ENCODE measurements at places on chromosomes 2 and 18. TPM values are rescaled to one million over a fixed set of nuclear protein-coding genes. Genes with fewer than 3 reads are reported as not detected.

GRCh38 chr2:112483042-112483473 lies 1.1 kb downstream of the TTL start:
- no peak for DNase-seq

GRCh38 chr2:150234787-150235446 lies 252.6 kb downstream of the RND3 start:
- DNase-seq = no peak

DNA sequence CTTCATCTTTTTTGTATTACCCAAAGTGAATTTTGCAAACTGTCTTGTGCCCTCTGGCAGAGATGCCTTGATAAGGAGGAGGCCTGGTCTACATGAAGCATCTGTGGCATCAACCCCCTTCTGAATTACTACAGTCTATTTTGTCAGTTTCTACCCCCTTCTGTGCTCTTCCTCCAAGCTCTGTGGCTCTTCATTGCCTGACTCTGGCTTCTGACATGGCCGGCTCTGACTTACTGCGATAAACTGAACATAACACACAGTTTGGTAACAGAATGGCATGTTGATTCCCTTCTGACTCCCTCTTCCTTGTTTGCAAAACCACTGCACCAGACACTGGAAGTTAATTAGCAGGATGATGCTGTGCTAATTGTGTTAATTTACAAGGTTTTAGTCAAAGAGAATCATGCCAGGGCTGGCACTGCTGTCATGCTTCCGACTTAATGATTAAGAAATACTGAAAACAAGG lies 122.5 kb downstream of the FIGN start:
- DNase-seq = no peak

GRCh38 chr2:39607538-39608262 lies 58.0 kb upstream of the TMEM178A start:
- no peak for DNase-seq

- DNase-seq = no peak
These were observed 4.8 kb upstream of the TMEM37 start for GRCh38 chr2:119426801-119427395.

- no peak for DNase-seq
These were observed 60.0 kb downstream of the RNF144A start for GRCh38 chr2:6977113-6977741.

GRCh38 chr2:54901224-54901986 lies 148.8 kb downstream of the RTN4 start:
- no peak for DNase-seq

- DNase-seq = no peak
These were observed 18.9 kb upstream of the NFU1 start for GRCh38 chr2:69456154-69456553.

DNA sequence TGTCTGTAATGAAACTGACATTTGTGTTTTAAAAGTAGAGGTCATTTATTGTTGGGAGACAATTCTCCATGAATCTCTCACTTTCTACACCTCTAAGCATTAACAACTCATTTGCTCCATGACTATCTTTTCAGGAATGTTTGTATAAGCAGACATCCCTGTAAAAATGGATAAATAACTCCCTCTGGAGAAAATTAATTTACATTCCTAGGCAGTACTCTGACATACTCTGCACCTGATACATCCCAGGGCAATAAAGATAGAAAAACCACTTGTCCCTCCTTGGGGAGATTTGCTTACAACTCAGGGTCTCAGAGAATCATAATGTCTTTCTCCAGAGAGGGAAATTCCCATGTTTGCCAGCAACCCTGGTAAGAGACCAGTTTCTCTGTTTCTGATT lies 1037.7 kb upstream of the SLC39A10 start:
- no peak for DNase-seq

DNA sequence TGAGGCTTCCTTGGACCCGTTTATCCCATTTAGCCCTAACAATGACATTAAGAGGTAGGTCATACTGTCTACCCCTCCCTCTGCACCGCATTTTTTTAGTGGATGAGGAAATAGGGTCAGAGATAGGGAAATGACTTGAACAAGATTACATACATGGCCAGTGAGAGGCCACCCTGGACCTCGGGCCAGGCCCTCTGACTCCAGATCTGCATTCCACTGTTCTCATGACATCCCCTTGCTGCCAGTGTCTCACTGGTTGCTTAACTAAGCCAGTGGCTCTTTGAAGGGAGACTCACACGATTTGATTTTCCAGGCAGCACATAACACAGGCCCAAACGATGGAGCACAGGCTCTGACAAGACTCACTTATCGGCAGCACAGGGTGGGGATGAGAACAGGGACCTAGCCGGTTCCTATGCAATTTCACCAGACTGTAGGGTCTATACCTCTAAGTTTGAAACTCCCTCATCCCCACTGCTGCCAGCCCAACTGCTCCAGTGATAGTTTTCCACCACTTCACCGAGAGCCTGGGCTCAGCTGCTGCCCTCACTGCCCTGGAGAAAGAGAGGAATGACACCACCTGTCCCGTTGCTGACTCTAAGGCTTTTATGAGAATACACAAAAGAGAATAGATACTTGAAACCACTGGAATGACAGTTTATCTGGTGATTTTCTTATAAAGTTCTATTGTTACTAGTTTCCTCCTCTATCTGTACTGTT lies 82.5 kb downstream of the TMEM247 start:
- DNase-seq = no peak

DNA sequence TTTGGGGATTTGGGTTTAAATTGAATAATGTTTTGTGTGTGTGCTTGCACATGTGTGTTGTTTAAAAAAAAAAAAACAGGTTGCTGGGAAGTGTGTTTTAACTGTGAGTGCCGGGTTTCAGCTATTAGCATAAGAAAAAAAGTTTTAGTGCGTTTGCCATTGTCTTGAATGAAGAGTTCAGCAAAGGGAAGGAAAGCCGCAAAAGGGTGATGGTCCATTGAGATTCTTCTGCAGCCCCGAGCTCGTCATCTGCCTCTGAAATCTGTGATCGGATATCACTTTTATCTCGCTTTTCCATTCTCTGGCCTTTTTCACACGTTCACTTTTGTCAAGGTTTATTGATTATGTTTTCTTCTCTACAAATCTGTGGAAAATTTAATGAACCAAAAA lies 4.7 kb downstream of the GLI2 start:
- no peak for DNase-seq

GRCh38 chr2:8600456-8600855 lies 81.4 kb upstream of the ID2 start:
- no peak for DNase-seq

DNA sequence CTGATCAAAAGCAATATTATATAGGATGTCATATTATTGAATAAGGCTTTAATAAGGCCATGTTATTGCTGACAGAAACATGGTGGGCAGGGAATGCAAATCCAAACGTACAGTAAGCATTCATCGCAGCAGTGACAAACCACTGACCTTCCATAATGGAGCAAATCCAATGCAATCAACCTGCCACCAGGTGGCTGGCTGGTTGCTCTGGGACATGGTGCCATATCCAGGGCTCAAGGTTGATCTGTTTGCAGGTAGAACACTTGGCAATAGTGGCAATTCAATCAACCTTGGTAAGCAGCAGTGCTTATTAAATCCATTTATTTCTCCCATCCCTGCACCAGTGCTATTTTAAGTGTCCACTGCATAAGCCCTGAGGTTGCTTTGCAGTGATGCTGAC lies 75.4 kb downstream of the CERKL start:
- DNase-seq = no peak

- no peak for DNase-seq
These were observed 31.5 kb downstream of the SRSF7 start for GRCh38 chr2:38719706-38720105.

GRCh38 chr2:206443735-206444527 lies 599 bp downstream of the ADAM23 start:
- DNase-seq = no peak

DNA sequence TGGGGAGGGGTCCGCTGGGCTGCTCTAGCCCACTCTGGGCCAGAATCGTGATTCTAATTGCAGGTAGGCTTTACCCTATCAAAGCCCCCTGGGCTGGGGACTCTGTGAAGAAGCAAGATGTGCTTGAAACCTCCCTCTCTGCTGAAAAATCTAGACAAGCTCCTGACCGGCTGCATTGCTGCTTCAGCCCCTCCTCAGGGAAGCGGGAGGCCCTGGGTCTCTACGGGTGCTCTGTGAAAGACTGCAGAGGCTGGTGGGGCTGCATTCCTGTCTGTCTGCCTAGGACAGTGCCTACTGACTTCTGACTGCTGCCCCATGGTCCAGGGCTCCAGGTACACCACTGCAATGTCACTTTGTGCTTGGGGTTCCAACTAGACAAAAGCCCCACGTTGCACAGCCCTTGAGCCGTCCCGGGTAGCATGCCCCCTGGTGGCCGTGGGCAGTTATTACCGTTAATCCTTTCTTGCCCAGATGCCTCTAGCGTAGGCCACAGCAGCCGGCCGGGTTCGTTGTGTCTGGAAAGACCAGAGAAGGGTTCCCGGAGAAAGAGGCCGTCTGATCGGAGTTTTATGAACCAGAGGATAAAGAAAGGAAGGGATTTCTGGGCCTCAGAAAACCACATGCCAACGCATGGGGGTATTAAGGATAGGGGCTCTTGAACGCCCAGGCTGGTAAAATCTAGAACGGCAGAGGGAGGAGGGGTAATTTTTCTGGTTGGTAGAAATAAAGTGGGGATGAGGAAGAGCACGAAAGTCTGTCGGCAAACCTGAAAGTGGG lies 15.9 kb upstream of the C1QL2 start:
- peak; percentile 37 for DNase-seq

DNA sequence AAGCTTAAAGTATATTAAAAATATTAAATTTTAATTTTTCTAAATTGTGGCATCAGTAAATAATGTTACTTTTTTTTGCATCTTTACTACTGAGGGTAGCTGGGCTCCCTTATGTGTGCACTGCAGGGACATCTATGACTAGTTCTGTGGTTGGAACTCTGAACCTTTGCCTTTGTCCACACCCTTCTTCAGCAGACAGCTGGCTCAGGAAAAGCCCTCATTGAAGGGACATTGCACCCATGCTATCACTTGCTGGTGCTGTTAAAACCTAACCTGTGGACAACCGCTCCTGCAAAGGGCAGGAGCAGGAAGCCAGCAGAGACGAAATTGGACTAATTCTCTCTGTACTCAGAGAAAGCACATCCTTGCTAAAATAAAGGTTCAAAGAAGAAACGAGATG lies 30.1 kb downstream of the MOCOS start:
- no peak for DNase-seq

- DNase-seq = no peak
These were observed 43.9 kb upstream of the RFX8 start for GRCh38 chr2:101518578-101519492.

DNA sequence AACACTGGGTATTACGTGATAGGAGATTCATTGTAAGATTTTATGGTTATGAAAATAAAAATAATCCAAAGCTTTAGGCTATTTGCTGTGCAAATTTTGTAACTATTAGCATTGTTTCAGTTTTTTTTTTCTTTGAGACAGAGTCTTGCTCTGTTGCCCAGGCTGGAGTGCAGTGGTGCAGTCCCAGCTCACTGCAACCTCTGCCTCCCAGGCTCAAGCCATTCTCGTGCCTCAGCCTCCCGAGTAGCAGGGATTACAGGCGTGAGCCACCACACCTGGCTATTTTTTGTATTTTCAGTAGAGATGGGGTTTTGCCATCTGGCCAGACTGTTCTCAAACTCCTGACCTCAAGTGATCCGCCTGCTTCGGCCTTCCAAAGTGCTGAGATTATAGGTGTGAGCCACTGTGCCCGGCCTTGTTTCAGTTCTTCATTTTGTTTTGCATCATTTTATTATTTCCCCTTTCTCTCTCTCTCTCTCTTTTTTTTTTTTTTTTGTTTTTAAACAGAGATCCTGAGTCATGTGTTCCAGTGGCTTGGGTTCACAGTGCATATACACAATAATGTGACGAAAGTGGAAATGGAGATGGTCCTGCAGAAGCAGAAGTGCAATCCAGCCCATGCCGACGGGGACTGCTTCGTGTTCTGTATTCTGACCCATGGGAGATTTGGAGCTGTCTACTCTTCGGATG lies 25.8 kb downstream of the CASP10 start:
- no peak for DNase-seq

- DNase-seq = no peak
These were observed 16.2 kb downstream of the IL18RAP start for GRCh38 chr2:102439065-102439695.

DNA sequence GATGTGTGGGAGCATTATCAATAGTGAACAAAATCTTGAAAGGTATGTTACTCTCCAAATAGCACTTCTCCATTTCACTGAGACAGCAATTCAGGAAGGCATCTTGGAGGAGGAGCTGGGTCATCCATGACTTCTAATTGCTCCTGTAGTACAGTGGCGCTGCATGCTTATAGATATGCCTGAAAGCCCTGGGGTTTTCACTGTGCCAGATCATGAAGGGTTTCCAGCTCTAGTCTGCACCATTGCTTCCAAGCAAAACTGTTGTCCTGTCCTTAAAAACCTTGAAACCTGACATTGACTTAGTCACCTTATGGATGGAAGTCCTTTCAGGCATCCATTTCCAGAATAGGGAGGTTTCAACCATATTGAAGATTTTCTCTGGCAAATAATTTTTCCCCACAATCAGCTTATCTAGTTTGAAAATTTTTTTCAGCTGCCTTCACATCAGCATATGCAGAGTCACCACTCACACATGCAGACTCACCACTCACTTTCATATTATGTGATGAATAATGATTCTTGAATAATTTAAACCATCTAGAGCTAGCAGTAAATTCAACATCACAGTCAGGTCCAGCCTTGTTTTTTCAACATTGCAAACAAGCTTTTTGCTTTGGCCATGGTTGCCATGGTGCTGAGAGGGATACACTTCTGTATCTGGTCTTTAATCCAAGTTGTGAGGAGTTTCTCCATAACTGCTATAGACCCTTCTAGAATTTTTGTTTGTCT lies 297.1 kb downstream of the CLIP4 start:
- DNase-seq = no peak

GRCh38 chr2:99861376-99861760 lies 281.0 kb downstream of the AFF3 start:
- DNase-seq = no peak

The HOXD1 gene
- total RNA-seq = not detected

The EPB41L3 gene
- 10.9 TPM for total RNA-seq

The CSRNP3 gene
- not detected for total RNA-seq

The LCT gene
- not detected for total RNA-seq

The MDH1B gene
- total RNA-seq = 0.25 TPM

All from CD4-positive, alpha-beta T cell (primary cell).